ENCODE measurements at places on chromosomes 5 and 9. TPM values are rescaled to one million over a fixed set of nuclear protein-coding genes. Genes with fewer than 3 reads are reported as not detected.

HTR4 gene
- 4.7 TPM for polyA plus RNA-seq

ALDOB gene
- 1,562 TPM for polyA plus RNA-seq

SLCO6A1 gene
- polyA plus RNA-seq = 0.13 TPM

CCNO gene
- not detected for polyA plus RNA-seq

TRAF1 gene
- 6.5 TPM for polyA plus RNA-seq

All from large intestine (tissue), 12 donors.